ENCODE measurements at places on chromosomes 1 and 21.
A peak's percentile ranks its signal among the peaks of the same experiment; 100 is the strongest.

- peaks cover 20% of the 10 kb centered on the region for H3K4me1 ChIP-seq
- H3K27me3 ChIP-seq = no peaks in the 10 kb centered on the region
- H3K27ac ChIP-seq = peak overlapping the region; percentile 82
- H3K4me3 ChIP-seq = peak overlapping the region; percentile 14
- no peaks in the 10 kb centered on the region for H3K36me3 ChIP-seq
Observed at GRCh38 chr1:116415699-116416533, 42.9 kb downstream of the ATP1A1 start.

DNA sequence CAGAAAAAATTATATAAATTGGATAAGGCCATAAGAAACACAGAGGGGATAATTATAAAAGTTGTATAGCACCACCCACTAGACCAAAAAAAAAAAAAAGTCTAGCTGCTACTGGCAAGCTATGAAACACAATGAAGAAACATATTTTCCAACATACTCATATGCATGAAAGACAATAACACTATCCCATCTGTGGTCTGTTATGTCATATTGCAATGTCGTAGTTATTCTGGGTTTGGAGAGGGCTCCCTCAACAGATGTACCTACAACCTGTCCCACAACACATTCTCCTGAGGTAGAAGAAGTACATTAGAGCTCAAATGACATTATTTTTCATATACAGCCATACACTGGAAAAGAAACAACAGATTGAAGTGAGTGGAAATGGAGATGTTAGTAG lies 517.6 kb upstream of the ADGRL4 start:
- DNase-seq = no peak
- H3K36me3 ChIP-seq = no peaks in the 10 kb centered on the region
- H3K4me1 ChIP-seq = no peaks in the 10 kb centered on the region
- no peak overlapping the region for H3K4me3 ChIP-seq
- no peaks in the 10 kb centered on the region for H3K27me3 ChIP-seq

- H3K4me1 ChIP-seq = peaks cover 4% of the 10 kb centered on the region
- H3K27me3 ChIP-seq = no peaks in the 10 kb centered on the region
- H3K27ac ChIP-seq = no peak overlapping the region
- no peak for DNase-seq
- no peaks in the 10 kb centered on the region for H3K36me3 ChIP-seq
- no peak overlapping the region for H3K4me3 ChIP-seq
Observed at GRCh38 chr1:93888900-93889299, 9.9 kb upstream of the DNTTIP2 start.

DNA sequence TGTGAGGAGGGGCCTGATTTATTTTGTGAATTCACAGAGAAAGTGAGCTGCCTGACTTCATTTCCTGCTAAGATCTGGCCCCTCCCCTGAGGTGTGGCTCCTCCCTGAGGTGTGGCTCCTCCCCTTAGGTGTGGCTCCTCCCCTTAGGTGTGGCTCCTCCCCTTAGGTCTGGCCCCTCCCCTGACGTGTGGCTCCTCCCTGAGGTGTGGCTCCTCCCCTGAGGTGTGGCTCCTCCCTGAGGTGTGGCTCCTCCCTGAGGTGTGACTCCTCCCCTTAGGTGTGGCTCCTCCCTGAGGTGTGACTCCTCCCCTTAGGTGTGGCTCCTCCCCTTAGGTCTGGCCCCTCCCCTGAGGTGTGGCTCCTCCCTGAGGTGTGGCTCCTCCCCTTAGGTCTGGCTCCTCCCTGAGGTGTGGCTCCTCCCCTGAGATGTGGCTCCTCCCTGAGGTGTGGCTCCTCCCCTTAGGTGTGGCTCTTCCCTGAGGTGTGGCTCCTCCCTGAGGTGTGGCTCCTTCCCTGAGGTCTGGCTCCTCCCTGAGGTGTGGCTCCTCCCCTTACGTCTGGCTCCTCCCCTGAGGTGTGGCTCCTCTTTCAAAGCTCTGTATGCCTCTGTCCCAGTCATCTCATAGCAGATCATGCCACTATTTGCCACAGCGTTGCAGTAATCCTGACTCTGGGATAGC lies 26.9 kb upstream of the LRRC3 start:
- H3K4me1 ChIP-seq = peaks cover under 1% of the 10 kb centered on the region
- H3K27me3 ChIP-seq = no peaks in the 10 kb centered on the region
- H3K27ac ChIP-seq = no peak overlapping the region
- H3K4me3 ChIP-seq = no peak overlapping the region
- no peak for DNase-seq

- peaks cover 46% of the 10 kb centered on the region for H3K4me1 ChIP-seq
- no peaks in the 10 kb centered on the region for H3K36me3 ChIP-seq
- H3K4me3 ChIP-seq = peak overlapping the region; percentile 78
- DNase-seq = no peak
- peaks cover 6% of the 10 kb centered on the region for H3K27me3 ChIP-seq
Observed at GRCh38 chr1:36367066-36367465, 18.7 kb downstream of the STK40 start.

DNA sequence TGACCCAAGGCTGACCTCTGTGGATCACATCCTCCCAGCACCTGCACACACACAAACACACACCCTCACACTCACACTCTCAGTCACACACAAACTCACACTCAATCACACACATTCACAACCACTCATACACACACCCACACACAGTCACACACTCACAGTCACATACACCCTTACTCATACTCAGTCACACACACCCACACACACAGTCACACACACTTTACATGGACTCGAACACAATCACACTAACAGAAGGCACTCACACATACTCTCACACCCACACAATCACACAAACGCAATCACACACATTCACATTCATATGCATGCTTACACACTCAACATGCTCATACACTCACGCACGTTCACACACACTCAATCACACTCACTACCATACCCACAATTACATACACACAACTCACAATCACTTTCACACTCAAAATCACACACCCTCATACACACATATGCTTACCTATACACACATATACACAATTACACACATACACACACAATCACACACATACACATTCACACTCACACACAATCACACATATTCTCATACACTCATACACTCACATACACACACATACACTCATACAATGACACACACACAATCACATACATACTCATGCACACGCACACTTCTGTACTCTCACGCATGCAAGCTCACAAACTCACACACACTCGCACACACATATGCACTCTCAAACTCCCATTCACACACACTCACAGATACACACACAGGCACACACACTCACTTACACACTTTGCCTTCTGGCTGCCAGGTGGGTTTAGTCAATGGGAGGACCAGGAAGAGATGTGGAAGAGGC lies 6.1 kb downstream of the MEGF6 start:
- DNase-seq = no peak
- no peak overlapping the region for H3K27ac ChIP-seq
- peaks cover 20% of the 10 kb centered on the region for H3K4me1 ChIP-seq
- no peaks in the 10 kb centered on the region for H3K36me3 ChIP-seq

DNA sequence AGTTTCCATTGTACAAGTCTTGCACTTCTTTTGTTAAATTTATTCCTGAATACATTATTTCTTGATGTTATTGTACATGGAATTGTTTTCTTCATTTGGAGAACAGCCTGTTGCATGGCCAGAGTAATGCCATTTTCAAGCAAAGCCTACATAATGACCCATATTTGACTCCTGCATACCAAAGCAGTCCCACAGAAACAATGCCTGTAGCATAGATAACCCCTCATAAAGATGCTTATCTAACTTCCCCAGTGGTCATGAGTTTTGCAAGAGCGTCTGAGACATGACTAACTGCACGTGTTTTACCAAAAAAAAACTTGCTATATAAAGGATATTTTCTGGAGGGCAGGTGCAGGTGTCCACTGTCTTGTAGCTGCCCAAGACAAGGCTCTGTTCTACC lies 30.3 kb upstream of the RLF start:
- H3K27ac ChIP-seq = no peak overlapping the region
- H3K4me3 ChIP-seq = no peak overlapping the region
- no peaks in the 10 kb centered on the region for H3K36me3 ChIP-seq
- H3K27me3 ChIP-seq = no peaks in the 10 kb centered on the region
- no peaks in the 10 kb centered on the region for H3K4me1 ChIP-seq
